ENCODE measurements at places on chromosomes 2 and 18.

- no peak for DNase-seq
Observed at GRCh38 chr2:34724107-34724506, 1125.0 kb upstream of the FAM98A start.

DNA sequence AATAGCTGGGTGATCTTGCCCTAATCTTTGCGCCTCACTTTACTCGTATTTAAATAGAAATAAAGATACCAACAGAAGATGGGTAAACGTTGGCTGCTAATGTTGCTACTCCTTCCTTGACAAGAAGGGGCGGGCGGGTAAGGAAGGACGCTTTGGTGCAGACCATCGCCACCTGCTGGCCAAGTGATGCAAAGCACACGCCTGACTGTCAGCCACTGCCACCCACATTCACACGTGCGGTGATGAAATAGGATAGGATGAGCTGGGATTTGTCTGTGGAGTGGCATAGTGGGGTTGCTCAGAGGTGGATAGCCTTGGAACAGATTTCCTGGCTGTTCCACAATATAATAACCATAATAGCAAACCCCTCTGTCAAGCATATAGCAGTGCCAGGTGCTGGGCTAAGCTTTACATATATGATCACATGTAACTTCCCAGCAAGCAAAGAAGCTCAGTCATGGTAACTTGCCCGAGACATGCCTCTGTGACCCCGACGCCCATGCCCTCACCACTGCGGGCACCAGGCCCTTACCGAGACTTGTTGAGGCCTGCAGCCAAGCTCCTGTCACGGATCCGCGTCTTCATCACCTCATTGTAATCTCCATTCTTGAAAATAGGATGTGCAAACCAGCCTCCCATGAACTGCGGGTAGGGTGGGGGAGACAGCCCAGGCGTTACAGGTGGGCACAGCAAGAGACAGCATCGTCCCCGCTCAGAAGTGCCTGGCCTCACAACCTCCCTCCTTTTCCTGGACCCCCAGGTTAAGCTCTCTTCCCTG lies 39.3 kb downstream of the LCT start:
- DNase-seq: peak; percentile 64

- DNase-seq: no peak
Observed at GRCh38 chr2:58644451-58644850, 403.3 kb upstream of the FANCL start.

GRCh38 chr2:86025229-86025820 lies 80.4 kb downstream of the POLR1A start:
- no peak for DNase-seq

DNA sequence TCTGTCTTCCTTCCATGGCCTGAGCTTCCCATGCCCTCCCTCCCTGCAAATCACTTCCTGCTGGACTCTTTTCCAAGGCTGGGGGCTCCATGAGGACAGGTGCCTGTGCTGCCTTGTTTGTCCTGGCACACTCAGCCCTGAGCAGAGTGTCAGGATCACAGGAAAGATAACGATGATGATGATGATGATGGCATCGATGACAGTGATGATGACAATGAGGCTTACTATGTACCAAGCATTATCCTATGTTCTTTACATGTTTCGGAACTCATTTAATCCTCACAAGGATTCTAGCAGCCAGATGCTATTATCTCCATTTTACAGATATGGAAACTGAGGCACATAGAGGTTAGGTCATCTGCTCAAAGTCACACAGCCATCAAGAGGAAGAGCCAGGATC lies 170.0 kb downstream of the CTIF start:
- DNase-seq: no peak

DNA sequence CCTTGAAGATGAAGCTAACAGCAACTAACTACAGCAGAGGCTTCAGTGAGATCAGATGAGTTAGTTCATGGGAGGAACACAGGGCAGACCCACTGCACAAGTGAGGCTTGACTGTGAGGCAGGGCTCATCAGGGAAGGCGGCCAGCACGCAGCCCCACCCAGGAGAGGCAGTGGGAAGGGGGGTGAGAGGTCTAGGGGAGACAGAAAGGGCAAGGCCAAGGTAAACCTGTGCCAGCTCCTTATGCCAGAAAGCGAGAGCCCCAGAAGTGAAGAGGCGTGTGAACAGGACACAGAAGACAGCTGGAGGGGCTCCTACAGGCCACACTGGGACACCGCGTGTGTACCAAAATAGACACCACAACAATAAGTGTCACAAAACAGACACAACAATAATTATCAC lies 48.6 kb downstream of the ANO7 start:
- DNase-seq: no peak

GRCh38 chr2:86035376-86035882 lies 70.3 kb downstream of the POLR1A start:
- no peak for DNase-seq

DNA sequence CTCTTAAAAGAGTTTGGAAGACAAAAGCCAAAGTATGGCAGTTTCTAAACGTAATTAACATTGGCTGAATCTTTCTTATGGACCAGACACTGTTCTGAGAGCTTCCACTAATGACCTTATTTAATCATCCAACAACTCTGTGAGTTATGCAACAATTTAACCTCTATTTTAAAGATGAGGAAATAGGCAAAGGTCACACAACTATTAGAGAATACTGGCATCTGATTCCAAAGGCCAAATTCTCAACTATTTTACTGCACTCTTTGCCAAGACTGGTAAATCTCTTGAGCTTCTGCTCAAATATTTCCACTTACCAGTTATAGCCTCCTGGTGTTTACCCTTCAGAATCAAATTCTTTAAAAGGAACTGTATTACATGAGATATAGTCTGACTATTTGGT lies 42.1 kb upstream of the ERMN start:
- no peak for DNase-seq

- DNase-seq: no peak
Observed at GRCh38 chr2:96869281-96869821, 529 bp downstream of the SEMA4C start.

DNA sequence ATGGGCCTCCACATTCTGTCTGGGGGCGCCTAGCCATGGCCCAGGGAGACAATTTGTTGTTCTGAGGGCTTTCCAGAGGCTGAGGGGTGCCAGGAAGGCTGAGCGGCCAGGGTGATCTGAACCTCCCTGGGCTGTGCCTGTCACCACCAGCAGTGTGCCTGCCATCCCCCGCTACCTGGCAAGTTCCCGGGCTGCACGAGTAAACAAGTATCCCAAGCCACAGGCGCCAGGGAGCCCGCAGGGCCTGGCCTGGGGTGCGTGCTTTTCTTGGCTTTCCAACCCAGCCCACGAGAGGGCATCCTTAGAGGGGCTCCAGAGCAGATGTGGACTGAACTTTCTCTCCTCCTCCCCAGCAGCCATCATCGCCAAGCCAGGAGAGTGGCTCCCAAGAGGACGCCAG lies 35.1 kb upstream of the B3GNT7 start:
- no peak for DNase-seq

DNA sequence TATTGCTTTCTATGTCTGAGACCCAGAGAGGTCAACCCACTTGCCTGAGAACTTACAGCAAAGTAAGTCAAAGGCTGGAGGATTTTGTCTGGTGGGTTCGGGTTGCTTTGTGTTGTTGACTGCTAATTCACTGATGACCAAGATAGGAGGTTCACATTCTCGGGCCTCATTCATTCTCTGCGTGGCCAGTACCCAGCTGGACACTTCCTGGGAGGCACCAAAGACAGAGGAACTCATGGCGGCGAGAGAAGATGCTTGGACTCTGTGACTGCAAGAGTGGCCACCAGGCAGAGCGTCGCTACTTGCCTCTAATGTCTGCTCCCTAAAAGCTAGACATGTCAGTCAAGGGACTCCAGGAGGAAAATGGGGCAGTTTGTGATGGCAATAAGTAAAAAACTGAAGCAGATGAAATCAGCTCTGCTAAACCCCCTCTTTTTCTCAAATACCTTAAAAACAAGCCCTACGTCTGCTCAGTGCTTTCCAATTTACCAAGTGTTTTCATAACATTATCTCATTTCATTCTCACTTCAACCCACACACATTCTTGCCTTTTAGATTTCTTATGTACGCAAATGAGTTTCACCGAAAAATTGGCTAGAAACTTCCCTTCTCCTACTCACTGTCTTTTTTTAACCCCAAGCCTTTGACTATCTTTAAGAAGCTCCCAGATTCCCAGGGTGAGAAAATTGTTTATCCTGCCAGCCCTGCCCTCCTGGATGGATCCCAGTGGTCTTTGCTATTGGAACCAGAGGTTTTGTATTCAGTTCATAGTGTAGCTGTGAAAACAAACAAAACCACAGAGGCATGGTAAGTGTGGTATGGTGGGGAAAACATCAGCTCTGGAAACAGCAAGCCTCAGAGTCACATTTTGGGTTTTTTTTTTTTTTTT lies 4.9 kb upstream of the LBH start:
- DNase-seq: no peak

DNA sequence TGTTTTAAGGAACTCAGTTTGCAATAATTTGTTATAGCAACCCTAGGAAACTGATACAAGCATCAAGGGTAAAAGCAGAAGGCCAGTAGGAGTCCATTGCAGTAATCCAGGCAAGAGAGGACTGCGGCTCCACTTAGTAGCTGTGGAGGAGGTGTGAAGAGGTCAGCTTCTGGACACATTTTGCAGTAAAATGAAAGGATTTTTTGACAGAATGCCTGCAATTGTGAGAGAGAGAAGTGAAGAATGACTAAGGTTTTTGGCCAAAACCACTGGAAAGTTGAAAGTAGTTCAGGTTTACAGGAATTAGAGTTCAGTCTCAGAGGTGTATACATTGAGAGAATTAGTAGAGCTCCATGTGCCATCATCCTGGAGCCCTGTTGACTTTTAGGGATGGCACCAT lies 129.5 kb downstream of the RHBDD1 start:
- no peak for DNase-seq

DNA sequence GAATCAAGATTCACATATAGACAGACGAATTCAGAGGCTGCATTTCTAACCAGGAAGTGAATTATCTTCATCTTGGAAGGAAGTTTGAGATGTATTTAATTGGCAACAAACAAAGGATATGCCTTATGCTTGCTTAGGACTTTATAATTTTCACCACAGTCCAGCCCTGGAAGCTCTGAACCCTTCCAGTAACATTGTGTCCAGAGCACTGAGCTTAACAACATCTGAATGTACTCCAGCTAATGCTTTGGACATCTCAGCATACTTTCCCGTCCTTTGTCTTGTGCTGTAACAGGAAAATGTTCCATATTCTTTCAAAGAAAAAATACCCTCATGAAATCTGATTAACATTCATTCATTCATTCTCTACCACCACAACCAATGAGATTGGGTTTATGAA lies 136.3 kb upstream of the SPATS2L start:
- DNase-seq: no peak

DNA sequence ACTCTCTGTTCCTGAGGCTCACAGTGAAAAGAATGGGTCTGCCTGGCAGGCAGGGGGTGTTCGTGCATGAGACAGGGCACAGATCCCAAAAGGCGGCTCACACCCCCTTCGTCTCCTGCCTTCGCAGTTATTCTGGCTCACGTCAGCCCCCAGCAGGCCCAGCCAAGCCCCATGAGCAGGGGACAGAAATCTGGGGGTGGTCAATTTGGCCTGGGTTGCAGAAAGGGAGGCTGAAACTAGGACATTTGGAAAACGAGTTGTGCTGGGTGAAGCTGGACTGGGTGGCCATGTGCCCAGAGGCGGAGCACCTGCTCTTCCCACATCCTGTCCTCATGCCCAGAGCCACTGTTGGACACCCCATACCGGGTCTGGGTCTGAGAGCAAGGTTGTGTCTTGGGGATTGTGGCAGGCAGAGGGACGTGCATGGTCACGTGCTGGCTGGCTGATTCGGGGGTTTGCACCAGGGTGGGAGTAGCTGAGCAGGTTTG lies 99.0 kb upstream of the MCFD2 start:
- no peak for DNase-seq

- DNase-seq: no peak
Observed at GRCh38 chr2:129443865-129444739, 535.4 kb upstream of the RAB6C start.

- DNase-seq: no peak
Observed at GRCh38 chr2:49251766-49252165, 97.5 kb upstream of the FSHR start.

DNA sequence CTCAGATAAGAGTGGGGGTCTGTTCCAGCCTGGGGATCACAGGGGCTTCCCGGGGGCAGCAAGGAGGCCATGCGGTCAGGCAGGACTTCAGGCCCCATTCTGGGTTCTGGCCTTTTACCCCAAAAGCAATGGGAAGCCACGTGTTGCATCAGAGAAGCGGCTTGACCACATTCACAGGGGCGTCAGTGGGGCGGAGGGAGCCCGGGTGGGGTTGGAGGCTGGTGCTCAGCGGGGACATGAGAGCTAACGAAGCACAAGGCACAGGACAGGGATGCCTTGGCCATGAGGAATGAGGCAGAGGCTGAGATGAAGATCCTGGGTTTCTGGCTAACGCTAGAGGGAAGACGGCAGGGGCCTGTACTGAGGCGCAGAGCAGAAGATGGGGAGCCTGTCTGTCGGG lies 6.1 kb downstream of the HJURP start:
- no peak for DNase-seq

DNA sequence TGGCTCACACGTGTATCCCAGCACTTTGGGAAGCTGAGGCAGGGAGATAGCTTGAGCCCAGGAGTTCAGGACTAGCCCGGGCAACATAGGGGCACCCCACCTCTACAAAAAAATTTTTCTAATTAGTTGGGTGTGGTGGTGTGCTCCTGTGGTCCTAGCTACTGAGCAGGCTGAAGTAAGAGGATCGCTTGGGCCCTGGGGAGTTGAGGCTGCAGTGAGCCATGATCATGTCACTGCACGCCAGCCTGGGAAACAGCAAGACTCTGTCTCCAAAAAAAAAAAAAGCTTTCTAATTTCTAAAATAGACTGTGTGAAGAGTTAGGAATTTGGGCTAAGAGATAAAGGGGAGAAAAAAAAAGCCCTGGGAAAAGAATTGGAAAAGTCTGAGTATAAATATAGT lies 51.9 kb upstream of the NAB1 start:
- DNase-seq: no peak

- DNase-seq: no peak
Observed at GRCh38 chr2:143524559-143525401, 395.6 kb downstream of the ARHGAP15 start.

- no peak for DNase-seq
Observed at GRCh38 chr2:238079874-238080327, 19.1 kb downstream of the SCLY start.

- DNase-seq: no peak
Observed at GRCh38 chr2:99569386-99569785, 79.6 kb upstream of the REV1 start.

- DNase-seq: no peak
Observed at GRCh38 chr2:39867268-39867667, 88.2 kb upstream of the THUMPD2 start.

GRCh38 chr2:219665926-219666325 lies 38.5 kb downstream of the SLC4A3 start:
- DNase-seq: no peak

- DNase-seq: no peak
Observed at GRCh38 chr2:95174031-95174542, 8.5 kb downstream of the ZNF2 start.

GRCh38 chr2:74281141-74281975 lies 61.9 kb downstream of the SLC4A5 start:
- no peak for DNase-seq

DNA sequence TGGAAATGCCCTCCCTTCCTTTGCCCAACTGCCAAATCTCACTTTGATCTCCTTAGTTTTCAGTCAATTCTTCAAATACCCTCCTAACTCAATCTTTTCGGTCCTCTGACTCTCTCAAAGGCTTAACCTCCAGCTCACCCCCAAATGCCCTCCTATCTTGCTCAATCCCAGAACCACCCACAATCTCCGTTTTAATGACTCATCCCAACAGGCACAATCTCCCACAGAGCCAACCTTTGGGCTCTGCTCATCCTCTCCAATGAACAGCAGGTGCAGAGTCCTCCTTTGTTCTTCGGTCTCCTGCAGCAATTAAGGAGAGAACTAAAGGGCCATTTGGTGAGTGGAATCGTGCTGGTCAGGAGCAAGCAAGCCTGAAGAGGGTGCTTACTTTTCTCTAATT lies 366.1 kb upstream of the CRIM1 start:
- no peak for DNase-seq

Data from activated CD4-positive, alpha-beta T cell treated with anti-CD3 and anti-CD28 coated beads, Interleukin-2, amount 50 U/mL, for 24 hours (primary cell).